ENCODE measurements at places on chromosomes 7 and 10.

DNA sequence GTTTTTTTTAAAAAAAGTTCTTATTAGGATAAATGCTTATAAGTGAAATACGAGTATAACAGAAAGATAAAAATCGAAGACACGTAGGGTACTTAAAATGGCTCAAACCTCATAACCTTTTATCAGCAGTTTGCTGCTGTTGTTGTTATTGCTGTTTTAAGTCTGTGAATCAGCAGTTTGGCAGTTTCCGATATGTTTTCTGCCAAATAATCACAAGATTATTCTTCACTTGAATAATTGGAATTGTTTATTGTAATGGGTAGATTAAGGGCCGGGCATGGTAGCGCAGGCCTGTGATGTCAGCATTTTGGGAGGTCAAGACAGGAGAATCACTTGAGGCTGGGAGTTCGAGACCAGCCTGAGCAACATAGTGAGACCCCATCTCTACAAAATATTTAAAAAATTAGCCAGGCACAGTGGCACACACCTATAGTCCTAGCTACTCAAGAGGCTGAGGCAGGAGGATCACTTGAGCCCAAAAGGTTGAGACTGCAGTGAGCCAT, 177.6 kb downstream of the VTI1A start:
- DNase-seq = no peak

DNA sequence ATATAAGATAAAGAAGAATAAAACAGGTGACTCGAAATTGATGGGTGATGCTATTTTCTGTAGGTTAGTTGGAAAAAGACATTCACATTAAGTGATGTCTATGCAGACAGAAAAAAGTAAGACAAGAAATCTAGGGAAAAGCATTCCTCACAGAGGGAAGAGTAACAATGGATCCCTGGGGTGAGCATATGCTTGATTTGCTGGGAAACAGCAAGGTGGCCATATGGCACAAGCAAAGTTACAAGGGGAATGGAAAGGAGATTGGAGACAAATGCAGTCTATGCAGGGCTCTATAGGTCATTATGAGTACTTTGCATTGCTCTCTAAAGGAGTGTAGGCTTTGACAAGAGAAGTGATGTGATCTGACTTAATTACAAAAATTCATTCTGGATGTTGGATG, 90.9 kb upstream of the ZNF804B start:
- no peak for DNase-seq

- no peak for DNase-seq
Measured at GRCh38 chr10:110337906-110338305, 33.2 kb upstream of the SMNDC1 start.

DNA sequence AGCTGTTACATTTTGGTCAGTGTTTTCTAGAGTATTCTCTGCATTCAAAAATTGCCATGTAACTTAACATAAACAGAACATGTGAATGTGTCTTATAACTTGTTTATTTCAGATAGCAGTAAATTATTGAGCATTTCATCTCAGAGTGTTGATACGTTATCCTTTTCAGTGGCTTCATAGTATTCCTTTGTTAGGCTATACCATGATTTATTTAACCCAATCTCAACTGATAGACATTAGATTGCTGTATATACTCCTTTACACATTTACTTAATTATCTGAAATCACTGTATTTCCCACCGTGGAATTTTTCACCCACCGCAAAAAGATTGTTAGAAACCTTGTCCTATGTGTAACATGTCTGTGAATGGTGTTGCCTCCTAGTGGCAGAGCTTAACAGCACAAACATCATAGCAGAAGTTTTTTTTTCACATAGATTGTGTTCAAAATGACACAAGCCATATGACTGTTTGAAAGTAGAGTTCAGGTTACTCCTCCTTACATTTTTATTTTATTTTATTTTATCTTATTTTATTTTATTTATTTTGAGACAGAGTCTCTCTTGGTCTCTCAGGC, 21.4 kb downstream of the SLF2 start:
- no peak for DNase-seq

- DNase-seq = no peak
Measured at GRCh38 chr10:70733051-70733450, 52.1 kb downstream of the TBATA start.

GRCh38 chr7:98826811-98827231, 43.0 kb downstream of the TMEM130 start:
- no peak for DNase-seq

DNA sequence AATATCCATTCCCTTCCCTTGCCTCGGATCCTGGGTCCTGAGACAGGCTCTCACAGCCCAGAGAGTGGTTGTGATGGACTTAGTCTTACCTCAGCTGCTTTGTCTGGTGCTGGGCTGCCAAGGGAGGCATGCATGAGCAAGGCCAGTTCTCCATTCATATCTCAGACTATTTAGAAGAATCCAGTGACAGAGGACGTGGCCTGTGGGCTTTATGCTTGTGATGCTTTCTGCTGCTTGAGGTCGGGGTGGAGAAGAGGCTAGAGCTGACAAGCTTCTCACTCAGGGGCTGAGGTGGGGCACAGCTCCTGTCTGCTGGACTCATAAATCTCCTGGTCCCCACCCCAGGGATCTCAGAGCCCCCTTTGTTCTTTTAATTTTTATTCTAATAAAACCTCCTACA, 66.8 kb downstream of the DNAJC12 start:
- no peak for DNase-seq

DNA sequence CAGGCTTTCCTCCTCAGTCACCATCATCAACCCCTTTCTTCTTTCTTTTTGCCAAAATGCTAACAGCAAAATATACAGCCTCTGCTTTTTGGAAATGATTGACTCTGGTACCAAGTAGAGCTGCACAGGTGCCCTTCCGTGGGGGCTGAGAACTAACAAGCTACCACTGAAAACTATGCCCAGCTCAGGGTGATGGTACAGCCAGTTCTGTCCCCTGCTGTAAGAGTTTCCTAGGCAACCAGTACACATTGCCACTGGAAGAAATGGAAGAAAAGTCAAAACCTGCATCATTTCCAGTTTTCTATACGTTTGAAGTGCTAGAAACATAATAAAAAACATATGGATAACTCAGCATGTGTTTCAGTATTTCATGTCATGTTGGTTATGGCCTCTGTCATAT, 297.5 kb downstream of the PRKG1 start:
- no peak for DNase-seq

DNA sequence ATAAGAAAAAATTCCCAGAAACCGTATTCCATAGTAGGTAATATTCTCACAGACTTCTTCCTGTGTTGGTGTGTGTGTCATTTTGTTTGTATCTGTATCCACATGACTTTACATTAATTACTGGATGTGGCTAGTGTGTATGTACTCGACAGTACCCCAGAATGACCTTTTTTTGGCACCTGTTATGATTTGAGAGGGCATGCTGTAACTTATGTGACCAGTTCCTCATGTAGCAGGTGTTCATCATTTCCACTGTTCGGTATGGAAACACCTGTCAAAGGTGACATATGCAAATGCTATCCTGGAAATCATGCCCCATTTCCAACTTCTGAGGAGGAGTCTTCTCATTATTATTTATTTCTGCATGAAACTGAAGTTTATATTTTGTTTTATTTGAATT, 89.3 kb downstream of the ZMYND11 start:
- no peak for DNase-seq

DNA sequence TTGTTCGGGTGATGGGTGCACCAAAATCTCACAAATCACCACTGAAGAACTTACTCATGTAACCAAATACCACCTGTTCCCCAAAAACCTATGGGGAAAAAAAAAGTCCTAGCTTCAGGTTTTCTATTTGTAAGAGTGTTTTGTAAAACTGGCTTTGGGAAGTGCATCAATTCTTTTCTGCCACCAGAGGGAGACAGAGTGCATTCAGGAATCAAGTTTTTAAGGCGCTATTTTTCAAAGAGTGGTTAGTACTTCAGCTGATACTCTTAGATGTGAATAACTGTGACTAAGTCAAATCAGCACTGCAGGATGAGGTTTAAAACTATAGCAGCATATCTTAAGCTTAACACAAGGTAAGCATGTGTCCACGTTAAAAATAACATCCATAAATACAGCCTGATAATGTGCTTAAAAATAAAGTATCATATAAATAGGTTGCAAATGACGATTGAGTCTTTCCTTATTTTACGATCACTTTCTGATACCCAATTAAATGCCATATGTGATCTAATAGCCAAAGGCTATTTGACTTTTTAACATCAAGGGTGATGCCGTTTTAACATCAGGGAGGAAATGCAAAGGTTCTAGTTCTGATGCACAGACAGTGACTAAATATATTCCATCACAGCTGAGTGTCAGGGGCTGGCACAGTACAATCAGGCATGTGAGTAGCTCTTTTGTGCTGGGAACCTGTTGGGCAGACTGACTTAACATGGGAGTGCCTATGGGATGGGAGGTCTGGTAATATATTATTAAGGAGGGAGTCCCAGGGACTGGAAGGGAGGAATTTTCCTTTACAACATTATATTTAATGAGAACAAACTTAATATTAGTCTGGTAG, 10.6 kb upstream of the LYZL2 start:
- DNase-seq = no peak

DNA sequence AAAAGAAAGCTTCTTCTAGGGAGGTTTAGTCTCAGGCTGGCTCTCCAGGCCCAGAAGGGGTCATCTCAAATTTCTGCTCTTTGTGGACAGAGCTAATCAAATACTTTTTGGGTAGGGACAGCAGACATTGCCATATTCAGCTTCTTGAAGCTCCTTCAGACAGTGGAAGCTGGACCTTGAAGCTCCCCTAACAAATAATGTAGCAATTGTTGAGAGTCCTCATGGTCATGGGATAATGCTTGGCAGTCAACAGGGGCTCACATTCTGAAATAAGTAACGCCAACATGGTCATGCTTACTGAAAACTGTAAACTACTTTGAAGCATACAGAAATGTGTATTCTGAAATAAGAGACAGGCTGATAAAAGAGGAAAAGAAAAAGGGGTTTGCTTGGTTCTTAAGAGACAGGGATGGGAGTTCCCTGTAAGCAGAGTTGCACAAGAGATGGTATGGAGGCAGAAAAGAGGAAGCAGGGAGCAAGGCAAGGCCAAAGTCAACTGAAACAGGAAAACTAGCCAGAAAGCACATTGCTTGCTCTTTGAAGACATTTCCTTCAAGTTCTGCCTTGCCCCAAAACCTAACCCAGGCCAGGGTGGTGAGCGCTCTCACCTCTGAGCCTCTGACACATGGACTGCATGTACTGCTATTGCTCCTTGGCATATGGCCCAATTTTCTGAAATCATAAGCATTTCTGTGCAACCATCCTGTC, 53.1 kb upstream of the KMT2E start:
- DNase-seq = no peak

DNA sequence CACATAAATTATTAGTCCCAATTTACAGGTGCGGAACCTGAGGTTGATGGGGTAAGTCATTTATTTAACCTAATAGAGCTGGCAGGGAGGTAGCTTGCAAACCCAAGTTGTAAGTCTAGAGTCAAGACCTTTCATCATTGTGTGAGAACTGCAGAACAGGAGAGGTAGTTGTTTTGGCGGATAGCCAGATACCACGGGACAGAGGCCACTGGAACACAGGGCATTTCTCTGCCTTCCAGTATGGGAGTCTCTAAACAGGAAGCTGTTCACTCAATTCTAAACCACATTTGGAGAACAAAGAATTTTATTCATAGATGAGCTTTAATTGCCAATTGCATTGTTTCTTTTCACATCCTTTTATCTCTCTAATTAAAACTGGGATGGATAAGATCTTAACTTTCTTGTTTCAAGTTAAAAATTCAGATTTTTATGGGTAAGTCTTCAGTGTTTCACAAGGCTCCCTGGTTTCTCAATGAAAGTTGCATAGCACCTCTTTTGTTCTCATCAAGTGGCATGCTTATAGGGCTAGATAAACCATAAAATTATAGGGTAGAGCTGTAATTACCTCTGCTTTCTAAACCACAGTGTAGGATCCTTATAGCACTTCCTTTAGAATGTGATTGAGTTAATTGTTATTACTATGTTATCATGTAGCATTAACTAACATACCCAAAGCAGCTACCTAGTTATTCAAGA, 489.0 kb downstream of the GATA3 start:
- no peak for DNase-seq

DNA sequence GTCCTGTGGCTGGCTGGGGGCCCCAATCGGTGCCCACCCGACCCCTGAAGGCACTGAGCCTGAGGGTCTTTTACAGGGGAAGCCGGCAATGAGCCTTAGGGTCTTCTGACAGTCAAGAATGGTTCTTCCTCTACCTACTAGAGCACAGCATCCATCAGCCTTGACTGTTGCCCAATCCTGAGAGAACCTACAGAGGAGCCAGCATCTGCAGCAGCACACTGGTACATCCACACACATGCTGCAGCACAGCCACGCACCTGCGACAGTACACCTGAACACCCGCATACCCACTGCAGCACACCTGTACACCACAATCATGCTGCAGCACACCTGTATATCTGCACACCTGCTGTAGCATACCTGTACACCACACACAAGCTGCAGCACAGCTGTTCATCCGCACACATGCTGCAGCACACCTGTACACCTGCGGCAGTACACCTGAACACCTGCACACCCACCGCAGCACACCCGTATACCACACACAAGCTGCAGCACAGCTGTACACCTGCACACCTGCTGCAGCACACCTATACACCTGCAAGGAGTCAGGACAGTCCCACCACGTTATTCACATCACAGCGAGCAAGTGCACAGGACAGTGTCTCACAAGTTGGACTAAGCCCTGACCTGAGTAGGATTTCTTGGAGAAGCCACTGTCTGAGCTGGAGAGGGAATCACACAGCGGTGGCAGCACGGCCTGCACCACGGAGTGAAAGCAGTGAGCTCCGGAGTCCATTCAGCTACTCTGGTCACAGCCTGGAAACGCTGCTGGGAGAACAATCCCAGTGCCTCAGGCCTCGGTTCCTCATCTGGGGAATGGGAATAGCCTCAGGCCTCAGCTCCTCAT, 56.4 kb downstream of the VIPR2 start:
- DNase-seq = no peak

DNA sequence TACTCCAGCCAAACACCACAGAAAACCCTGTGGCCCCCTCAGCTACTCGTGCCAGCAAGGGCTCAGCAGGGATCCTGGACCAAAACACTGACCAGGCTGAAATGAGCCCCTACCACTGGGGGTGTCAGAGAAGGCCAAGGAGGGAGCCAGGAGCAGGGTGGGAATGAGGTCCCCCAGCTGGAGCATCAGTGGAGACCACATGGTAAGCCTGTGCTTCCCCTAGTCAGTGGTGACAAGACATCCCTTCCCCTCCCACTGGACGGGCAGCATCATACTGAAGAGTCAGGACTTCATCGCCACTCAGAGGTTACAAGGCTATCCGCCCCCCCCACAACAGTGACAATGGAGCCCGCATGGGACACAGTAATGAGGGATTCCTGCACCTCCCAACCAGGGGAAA, 99.6 kb downstream of the LHPP start:
- DNase-seq = no peak

- no peak for DNase-seq
Measured at GRCh38 chr7:106037489-106038176, 74.5 kb downstream of the SYPL1 start.

GRCh38 chr10:29026802-29027580, 261.9 kb upstream of the LYZL1 start:
- DNase-seq = no peak

DNA sequence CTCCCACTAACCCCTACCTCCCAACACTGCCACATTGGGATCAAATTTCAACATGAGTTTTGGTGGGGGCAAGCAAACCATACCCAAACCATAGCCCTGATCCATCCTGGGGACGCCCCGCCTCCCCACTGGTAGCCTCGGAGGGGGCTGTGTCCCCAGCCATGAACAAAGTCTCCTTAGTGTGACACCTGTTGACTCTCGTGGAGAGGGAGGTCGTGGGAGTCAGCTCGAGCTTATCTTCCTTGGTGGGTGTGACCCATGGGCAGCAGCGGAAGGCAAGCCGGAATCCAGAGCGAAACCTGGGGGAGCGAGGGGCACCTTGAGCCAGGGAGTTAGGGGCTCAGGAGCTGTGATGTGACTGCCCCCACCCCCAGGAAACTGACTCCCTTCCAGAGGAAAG, 11.9 kb downstream of the TACR2 start:
- no peak for DNase-seq
